Mesothelial cell of epicardium (in vitro differentiated cells): ENCODE measurements at places on chromosomes 3 and 15.
A peak's percentile ranks its signal among the peaks of the same experiment; 100 is the strongest.

DNA sequence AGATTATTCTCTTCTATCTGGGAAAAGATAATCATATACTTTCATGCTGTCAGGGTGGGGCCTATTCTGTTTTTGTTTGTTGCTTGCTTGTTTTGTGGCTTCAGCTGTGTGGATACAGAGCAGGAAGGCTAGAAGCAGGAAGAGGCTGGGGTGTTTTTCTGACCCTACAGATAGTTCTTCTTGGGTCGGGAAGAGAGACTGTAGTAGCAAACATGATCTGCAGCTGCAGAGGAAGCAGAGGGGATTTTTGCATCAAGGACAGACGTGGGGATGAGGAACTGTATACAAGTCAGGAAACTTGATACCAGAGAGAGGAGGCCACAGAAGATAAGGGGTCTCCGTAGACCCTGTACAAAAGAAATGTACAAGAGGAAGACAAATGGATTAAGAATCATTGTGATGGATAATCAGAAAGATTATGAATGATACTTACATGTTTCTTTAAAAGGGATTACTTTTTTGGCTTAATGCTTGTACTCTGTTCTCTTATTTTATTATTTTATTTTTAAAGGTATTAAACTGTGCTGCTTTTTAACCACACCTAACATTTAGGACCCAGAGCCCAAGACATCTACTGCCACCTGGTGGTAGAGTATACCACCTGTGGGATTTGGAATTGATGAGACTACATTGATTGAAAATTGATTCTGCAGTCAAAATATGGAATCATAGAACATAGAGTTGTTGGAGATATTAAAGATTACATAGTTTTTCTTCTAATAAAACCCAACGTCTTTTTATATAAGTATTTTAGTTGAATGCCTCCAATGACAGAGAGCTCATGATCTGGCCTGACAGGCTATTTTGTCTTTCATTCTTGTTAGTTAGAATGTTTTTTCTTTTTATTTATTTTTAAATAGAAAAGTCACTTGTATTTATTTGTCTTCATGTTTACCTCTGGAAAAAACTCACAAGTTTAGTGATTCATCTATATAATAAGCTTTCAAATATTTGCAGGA, 87.3 kb upstream of the ROPN1 start:
- no peaks in the 10 kb centered on the region for H3K36me3 ChIP-seq
- no peak overlapping the region for H3K4me3 ChIP-seq
- DNase-seq: no peak
- no peak overlapping the region for H3K27ac ChIP-seq
- H3K27me3 ChIP-seq: peaks cover 1% of the 10 kb centered on the region

DNA sequence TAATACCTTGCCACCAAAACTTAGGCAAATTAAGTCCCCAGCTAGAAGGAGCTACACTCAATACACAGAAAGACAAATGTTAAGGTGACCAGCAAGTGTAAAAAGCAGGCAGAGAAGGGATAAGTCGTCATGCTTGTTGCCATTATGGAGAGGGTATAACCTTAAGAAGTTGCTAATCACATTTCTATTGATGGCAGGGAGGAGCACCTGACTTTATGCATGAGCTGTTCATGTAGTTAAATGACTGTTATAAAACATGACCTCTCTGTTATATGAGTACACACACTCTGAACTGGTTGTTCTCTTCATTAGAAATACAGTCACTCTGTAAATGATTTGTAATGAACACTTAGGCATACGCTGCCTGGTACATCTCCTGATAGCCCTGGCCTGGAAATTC, 6.6 kb upstream of the CCNL1 start:
- DNase-seq: no peak
- H3K27me3 ChIP-seq: no peaks in the 10 kb centered on the region
- no peaks in the 10 kb centered on the region for H3K4me1 ChIP-seq
- H3K4me3 ChIP-seq: no peak overlapping the region
- peaks cover 2% of the 10 kb centered on the region for H3K36me3 ChIP-seq

DNA sequence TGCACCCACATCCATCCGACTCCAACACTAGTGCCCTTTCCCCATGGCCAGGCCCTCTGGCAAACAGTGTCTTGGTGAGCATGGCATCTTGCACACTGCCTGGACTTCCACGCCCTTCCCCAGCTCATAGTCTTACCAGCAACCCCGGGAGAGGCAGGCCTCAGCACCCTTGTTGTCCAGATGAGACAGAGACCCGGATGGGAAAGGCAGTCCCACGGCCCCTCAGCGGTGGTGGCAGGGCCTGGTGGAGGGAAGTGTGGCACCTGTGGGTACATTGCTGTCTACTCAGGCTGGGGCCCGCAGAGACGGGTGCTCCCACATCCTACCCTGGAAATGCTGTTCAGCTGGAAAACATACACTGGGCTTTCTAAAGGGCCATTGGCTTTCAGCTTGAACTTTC, 28.4 kb downstream of the HDAC11 start:
- no peak overlapping the region for H3K27ac ChIP-seq
- DNase-seq: no peak
- H3K36me3 ChIP-seq: no peaks in the 10 kb centered on the region

GRCh38 chr3:54087581-54088410, 34.6 kb upstream of the CACNA2D3 start:
- H3K4me3 ChIP-seq: peak overlapping the region; percentile 51
- H3K4me1 ChIP-seq: peaks cover 9% of the 10 kb centered on the region
- H3K36me3 ChIP-seq: no peaks in the 10 kb centered on the region

GRCh38 chr15:77533578-77534430, 98.9 kb downstream of the LINGO1 start:
- DNase-seq: no peak
- peak overlapping the region; percentile 83 for H3K27ac ChIP-seq
- no peaks in the 10 kb centered on the region for H3K27me3 ChIP-seq
- H3K36me3 ChIP-seq: no peaks in the 10 kb centered on the region

GRCh38 chr3:96000966-96001365, 813.4 kb upstream of the EPHA6 start:
- DNase-seq: no peak
- no peaks in the 10 kb centered on the region for H3K27me3 ChIP-seq
- no peak overlapping the region for H3K27ac ChIP-seq
- no peaks in the 10 kb centered on the region for H3K4me1 ChIP-seq

- H3K4me1 ChIP-seq: no peaks in the 10 kb centered on the region
- H3K27me3 ChIP-seq: peaks cover 14% of the 10 kb centered on the region
- H3K4me3 ChIP-seq: no peak overlapping the region
- no peak for DNase-seq
- no peaks in the 10 kb centered on the region for H3K36me3 ChIP-seq
- no peak overlapping the region for H3K27ac ChIP-seq
Measured at GRCh38 chr15:66007663-66008262, 138.5 kb downstream of the RAB11A start.

GRCh38 chr3:146796078-146796477, 190.9 kb upstream of the PLSCR5 start:
- H3K27me3 ChIP-seq: no peaks in the 10 kb centered on the region
- H3K4me3 ChIP-seq: no peak overlapping the region
- DNase-seq: no peak
- H3K4me1 ChIP-seq: no peaks in the 10 kb centered on the region
- H3K27ac ChIP-seq: no peak overlapping the region

- DNase-seq: no peak
- H3K27ac ChIP-seq: peak overlapping the region; percentile 62
- H3K4me3 ChIP-seq: no peak overlapping the region
Measured at GRCh38 chr15:62975515-62975914, 67.0 kb upstream of the TPM1 start.

DNA sequence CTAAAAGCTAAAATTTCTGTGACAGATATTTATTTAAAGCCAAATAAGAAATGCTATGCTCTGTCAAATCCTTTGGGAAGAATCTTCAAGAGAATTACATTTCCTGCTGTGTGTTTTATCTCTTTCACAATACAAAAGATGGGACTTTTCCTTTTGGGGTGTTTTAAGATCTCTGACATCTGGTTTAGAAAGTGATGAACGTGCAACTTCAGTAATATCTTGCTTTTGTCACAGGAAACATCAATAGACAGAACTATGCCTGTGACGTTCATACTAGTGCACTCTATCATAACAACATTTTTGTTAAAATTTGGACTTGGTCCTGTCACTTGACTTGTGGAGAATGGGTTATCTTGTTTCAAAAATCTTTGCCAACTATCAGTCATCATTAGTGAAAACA, 195.7 kb upstream of the KCNMB2 start:
- no peak for DNase-seq
- H3K27me3 ChIP-seq: no peaks in the 10 kb centered on the region
- H3K36me3 ChIP-seq: peaks cover 3% of the 10 kb centered on the region
- H3K4me1 ChIP-seq: peaks cover 35% of the 10 kb centered on the region
- H3K27ac ChIP-seq: no peak overlapping the region
- no peak overlapping the region for H3K4me3 ChIP-seq

GRCh38 chr15:93859176-93859575, 372.2 kb upstream of the MCTP2 start:
- H3K4me1 ChIP-seq: peaks cover 10% of the 10 kb centered on the region
- peaks cover 3% of the 10 kb centered on the region for H3K27me3 ChIP-seq
- no peak overlapping the region for H3K4me3 ChIP-seq
- no peak overlapping the region for H3K27ac ChIP-seq
- DNase-seq: no peak
- H3K36me3 ChIP-seq: no peaks in the 10 kb centered on the region

GRCh38 chr15:101123222-101123910, 128.5 kb downstream of the CHSY1 start:
- H3K27ac ChIP-seq: no peak overlapping the region
- no peak for DNase-seq
- H3K4me1 ChIP-seq: peaks cover 24% of the 10 kb centered on the region
- no peaks in the 10 kb centered on the region for H3K36me3 ChIP-seq
- H3K27me3 ChIP-seq: no peaks in the 10 kb centered on the region

GRCh38 chr3:27326629-27327545, 42.3 kb downstream of the NEK10 start:
- no peaks in the 10 kb centered on the region for H3K27me3 ChIP-seq
- H3K36me3 ChIP-seq: peaks cover 5% of the 10 kb centered on the region
- H3K4me1 ChIP-seq: no peaks in the 10 kb centered on the region
- no peak for DNase-seq
- no peak overlapping the region for H3K4me3 ChIP-seq
- H3K27ac ChIP-seq: no peak overlapping the region

DNA sequence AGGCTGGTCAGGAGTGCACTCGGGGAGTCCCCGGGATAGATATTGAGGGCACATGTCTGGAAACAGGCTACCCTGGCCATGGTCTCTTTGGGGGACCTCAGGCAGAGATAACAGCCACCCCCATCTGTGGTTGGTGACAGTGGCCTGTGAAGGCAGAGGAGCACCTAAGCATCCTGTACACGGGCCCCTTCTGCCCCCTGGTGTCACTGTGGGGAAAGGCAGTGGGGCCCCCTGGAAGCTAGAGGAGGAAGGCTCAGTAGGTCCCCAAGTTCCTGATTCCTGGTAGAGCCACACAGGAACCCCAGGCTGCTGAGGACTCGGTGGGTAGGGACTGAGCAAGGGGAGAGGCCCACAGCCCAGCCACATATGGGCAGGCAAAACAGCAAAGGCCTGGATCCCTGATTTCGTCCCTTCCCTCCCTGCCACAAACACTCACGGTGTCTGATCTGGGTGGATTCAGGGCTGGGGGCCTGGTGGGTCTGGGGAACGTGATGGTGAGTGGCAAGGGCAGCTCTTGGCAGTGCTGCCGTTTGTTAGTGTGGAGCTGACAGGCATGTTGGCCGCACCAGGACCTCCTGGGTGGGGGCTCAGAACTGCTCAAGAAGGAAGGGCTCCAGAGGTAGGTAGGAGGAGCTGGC, 14.1 kb upstream of the CXCR6 start:
- H3K27ac ChIP-seq: no peak overlapping the region
- no peaks in the 10 kb centered on the region for H3K4me1 ChIP-seq
- no peaks in the 10 kb centered on the region for H3K27me3 ChIP-seq
- H3K4me3 ChIP-seq: no peak overlapping the region
- H3K36me3 ChIP-seq: peaks cover 42% of the 10 kb centered on the region

GRCh38 chr15:74170071-74170844, 3.3 kb upstream of the ISLR start:
- peaks cover 9% of the 10 kb centered on the region for H3K27me3 ChIP-seq
- peaks cover 37% of the 10 kb centered on the region for H3K4me1 ChIP-seq
- H3K27ac ChIP-seq: peak overlapping the region; percentile 27
- H3K4me3 ChIP-seq: no peak overlapping the region
- no peaks in the 10 kb centered on the region for H3K36me3 ChIP-seq

- no peak for DNase-seq
- no peaks in the 10 kb centered on the region for H3K27me3 ChIP-seq
- no peak overlapping the region for H3K4me3 ChIP-seq
- no peak overlapping the region for H3K27ac ChIP-seq
Measured at GRCh38 chr3:162400697-162401096, 904.1 kb downstream of the OTOL1 start.

DNA sequence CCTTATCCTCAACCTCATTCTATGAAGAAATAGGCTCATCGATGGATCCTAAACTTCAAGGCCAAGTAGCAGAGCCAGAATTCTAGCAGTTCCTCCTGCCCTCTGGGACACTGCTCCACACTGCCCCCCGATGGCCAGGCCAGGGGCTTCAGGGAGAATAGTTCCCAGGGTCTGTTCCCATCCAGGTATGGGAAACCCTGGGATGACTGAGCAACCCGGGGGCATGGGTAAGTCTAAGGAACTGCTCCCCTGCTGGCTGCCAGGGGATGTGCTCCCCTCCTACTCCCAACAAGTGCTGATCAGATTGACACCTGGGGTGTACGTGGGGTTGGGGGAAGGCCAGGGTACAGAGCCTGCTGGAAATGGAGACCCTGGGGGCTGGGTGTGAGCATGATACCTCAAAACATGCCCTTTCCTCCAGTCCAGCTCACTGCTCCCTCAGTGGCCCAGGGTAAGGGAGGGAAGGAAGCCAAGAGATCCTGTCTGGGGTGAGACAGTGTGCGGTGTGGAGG, 7.6 kb downstream of the ULK3 start:
- H3K36me3 ChIP-seq: no peaks in the 10 kb centered on the region
- no peaks in the 10 kb centered on the region for H3K4me1 ChIP-seq
- H3K27ac ChIP-seq: no peak overlapping the region
- no peak for DNase-seq

DNA sequence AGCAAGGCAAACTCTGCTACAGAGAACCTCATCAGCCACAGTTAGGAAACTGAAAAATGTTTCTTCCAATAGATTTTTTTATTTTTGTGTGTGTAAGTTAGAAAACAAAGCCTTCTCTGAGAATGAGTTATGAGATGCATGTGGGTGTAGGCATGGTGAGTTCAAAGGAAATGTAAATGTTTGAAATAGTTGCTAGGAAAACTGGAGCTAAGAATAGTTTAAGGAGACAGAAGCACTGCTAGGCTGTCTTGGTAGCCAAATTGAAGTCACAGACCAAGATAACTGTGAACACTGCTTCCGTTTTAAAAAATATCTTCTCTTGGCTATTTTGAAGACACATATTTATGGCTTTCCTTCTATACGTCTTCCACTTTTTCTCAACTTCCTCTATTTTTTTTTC, 1501.2 kb upstream of the CADM2 start:
- no peaks in the 10 kb centered on the region for H3K27me3 ChIP-seq
- H3K4me1 ChIP-seq: peaks cover 39% of the 10 kb centered on the region
- no peak for DNase-seq
- H3K4me3 ChIP-seq: no peak overlapping the region
- H3K27ac ChIP-seq: peak overlapping the region; percentile 55
- peaks cover 3% of the 10 kb centered on the region for H3K36me3 ChIP-seq

- no peaks in the 10 kb centered on the region for H3K27me3 ChIP-seq
- DNase-seq: no peak
- H3K36me3 ChIP-seq: no peaks in the 10 kb centered on the region
Measured at GRCh38 chr3:191563722-191564121, 102.8 kb downstream of the PYDC2 start.
